ENCODE measurements at places on chromosomes 7 and 10.

- no peak for DNase-seq
Measured at GRCh38 chr10:17344206-17344605, 110.2 kb downstream of the ST8SIA6 start.

GRCh38 chr10:69086001-69086509 lies 1.8 kb upstream of the SRGN start:
- DNase-seq, result peak; percentile 46

DNA sequence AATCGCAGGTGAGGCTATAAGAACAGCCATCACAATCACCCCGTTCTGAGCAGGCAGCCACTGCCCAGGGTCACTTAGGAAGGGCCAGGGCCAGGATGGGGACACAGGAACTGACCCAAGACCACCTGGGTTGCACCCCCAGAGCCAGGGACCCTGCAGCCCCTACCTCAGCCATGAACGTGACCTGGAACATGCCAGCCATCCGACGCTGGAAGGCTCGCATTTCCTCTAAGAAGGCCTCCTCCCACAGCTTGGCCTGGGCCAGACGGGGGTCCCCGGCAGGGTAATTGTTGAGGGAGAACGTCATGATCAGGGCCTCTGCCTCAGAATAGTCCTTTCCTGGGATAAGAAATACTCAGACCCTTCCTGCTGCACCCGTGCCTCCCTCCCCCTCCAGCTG lies 5.0 kb downstream of the NPC1L1 start:
- DNase-seq, result no peak

DNA sequence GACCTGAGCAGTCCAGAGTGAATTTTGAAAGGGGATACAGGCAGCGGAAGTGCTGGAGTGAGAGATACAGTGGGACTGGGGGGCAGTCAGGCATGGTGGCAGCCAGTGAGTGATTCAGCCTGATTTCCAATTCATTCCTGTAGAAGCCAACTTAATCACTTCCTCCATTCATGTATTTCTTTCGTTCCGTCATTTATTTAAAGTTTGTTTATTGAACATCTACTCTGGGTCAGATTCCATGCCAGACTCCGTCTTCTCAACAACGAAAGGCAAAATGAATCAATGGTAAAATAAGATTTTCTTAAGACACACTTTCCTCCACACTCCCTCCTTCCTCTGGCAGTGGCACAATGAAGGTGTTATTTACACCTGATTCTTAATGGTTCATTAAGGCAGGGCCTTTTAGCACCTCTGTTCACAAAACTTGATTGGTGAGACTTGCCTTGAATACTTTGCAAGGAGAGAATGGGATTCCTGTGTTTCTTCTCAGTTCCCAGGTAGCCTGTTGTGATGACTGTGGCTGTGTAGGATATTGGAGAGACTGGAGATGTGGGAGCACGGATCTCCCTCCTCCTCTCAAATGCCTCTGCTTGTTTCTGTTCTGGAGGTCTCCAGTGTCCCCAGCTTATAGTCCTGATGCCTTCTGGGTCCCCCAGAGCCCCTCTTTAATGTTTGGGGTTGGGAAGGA lies 27.9 kb downstream of the ADCYAP1R1 start:
- DNase-seq, result no peak

DNA sequence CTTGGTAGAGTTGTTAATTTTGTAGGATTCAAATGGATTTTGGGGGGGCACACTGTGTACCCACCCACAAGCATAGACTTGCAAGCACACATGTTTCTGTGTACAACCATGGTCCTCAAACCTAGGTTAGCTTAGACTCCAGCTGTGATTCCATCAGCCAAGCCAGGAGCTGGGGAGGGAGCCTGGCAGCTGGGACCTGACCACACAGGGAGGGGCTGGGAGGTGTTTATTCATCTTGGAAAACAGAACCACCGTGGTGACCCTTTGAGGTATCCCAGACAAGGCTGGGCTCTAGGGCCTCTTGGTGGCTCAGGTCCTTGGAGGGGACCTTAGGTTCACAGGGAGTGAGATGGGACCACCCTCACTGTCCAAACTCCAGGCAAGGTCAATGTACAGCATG lies 410.3 kb downstream of the NEBL start:
- DNase-seq, result no peak

GRCh38 chr7:36279200-36279925 lies 110.3 kb upstream of the ANLN start:
- DNase-seq, result no peak

DNA sequence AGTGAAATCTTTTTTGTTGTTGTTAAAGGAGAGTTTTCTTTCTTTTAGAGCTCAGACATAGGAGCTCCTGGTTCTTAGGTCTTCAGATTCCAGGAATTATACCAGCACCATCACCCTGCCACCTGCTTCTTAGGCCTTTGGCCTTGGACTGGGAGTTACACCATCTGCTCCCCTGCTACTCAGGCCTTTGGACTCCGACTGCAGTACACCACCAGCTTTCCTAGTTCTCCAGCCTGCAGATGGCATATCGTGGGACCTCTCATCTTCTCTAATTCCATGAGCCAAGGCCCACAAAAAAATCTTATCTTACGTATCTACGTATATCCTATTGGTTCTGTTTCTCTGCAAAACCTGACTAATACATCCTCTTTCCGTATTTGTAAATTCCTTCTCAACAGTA lies 5.1 kb upstream of the TACC2 start:
- no peak for DNase-seq

DNA sequence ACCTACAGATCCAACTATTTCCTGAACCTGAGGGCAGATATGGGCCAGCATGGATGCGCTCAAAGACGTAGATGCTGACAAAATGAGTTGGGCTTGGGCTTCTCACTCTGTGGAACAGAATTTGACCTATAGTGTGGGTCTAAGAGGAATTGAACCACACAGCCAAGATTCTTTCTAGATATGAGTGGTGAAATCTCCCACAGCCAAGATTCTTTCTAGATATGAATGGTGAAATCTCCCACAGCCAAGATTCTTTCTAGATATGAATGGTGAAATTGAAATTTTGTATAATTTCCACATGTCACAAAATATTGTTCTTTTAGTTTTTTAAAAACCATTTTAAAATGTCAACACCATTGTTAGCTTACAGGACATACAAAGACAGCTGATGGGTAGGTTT lies 215.4 kb upstream of the LRGUK start:
- no peak for DNase-seq

- peak; percentile 88 for DNase-seq
Measured at GRCh38 chr10:22086730-22087401, 83.3 kb upstream of the DNAJC1 start.

GRCh38 chr7:80218723-80219122 lies 84.1 kb downstream of the GNAI1 start:
- peak; percentile 38 for DNase-seq

DNA sequence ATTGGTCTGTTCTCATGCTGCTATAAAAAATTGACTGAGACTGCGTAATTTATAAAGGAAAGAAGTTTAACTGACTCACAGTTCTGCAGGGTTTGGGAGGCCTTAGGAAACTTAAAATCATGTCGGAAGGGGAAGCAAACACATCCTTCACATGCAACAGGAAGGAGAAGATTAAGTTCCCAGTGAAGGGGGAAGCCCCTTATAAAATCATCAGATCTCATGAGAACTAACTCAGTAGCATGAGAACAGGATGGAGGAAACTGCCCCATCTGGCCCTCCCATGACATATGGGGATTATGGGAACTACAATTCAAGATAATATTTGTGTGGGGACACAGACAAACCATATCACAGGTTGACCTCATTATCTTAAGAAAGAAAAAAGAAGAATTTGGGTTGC lies 134.5 kb downstream of the PPP1R3A start:
- no peak for DNase-seq
